Naive thymus-derived CD4-positive, alpha-beta T cell (primary cell): ENCODE measurements at places on chromosomes 3 and 15. TPM values are rescaled to one million over a fixed set of nuclear protein-coding genes. Genes with fewer than 3 reads are reported as not detected.

The ACKR4 gene
- not detected in 2 replicates for total RNA-seq

The SMCO1 gene
- total RNA-seq, result not detected

The INO80 gene
- total RNA-seq, result 30.7 TPM

DNA sequence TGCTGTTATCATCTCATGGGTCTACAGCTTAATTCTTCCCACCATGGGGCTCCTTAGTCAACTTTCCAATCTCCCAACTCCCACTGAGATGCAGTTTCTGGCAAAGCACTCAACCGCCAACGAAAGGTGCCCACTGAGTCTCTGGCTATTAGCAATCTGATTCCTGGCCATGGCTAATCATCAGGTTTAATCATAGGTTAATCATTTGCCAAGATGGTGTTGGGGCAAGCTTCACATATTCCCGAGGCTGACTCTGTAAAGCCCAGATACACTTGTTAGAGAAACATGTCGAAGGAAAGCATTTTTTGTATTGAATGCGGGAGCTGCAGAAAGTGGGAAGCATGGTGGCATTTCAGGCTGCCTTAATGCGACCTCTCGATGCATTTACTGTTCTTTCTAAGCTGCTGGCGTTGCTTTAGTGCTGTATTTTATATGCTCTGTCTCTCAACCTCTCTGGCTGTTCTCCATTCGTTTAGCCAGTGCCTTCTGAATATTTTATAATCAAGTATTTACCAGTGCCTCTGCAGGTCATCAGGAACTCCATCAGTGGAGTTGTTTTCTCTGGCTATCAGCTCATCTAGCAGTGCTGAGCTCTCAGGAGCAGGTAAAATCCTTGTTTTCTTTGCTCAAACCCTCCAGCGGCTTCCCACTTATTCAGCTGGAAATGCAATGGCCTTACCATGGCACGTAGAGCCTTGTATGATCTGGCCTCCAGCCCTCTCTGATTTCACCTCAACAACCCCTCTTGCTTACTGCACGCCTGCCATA lies 67.0 kb downstream of the EDEM1 start:
- DNase-seq, result no peak

DNA sequence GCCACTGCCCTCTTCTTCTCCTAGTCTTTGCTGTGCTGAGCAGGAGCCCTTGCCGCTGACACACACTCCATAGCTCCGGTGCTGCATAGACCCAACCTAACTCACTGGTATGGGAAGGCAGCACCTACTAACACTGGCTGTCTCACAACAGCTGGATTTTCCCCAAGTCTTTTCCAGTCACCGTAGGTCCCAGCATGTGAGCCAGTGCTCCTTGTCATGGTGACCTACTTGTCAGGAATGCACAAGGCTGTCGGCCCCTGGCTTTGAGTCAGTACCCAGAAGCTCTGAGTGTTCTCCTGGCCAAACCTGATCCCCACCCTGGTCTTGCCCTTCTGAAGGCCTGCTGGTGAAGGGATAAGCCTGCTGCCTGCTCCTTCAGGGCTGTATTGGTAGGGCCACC lies 25.7 kb downstream of the AMOTL2 start:
- DNase-seq, result no peak

DNA sequence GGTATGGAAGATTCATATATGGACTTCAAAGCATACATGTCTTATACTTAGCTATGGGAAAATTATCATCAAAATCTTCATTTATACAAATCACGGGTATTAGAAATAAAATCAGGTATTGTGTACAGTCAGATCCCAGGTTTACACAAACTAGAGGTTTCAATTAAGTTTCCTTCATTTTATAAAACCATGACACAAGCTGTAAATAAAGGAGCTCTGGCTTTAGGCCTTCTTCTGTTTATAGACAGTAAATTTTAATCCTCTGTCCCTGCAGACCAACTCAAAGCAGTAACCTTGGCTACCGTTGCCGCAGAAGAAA lies 68.8 kb upstream of the CHD2 start:
- DNase-seq, result no peak

DNA sequence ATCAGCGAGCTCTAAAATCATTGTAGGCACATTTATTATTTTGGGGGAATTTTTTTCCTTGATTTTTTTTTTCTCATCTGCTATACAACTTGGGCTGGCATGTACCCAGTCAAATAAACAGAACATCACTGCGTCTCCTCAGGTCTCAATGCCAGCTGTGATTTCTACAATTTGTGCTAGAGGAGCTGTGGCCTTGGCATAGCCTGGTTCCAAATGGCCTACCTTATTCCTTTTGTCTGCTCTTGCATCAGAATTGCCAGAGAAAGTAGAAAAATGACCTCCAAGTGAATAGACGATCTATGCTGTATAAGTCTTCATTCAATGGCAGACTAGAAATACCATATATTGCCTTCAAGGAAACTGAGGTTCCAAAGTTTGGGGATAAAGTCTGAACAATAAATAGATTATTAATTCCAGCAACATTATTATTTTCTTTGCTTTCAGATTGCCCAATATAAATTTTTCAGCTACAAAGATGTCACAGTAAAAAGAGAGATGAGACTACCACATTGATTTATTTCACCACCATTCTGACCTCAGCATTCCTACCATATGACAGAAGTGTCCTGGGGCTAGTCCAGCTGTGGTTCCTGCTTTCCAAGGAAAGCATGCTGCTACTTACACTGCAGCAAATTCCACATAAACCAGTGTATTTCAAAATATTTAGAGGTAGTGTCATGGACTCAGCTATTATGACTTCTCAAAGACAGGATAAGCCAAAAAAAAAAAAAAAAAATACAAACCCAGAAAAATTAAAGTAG lies 493.9 kb upstream of the ZNF385D start:
- DNase-seq, result no peak
